ENCODE measurements at places on chromosomes 7 and 10. TPM values are rescaled to one million over a fixed set of nuclear protein-coding genes. Genes with fewer than 3 reads are reported as not detected.

The GALNT17 gene
- polyA plus RNA-seq = 3.3 TPM

The TMEM184A gene
- polyA plus RNA-seq = 3.6 TPM

The LRRN3 gene
- polyA plus RNA-seq = 6.4 TPM

The CHAT gene
- not detected for polyA plus RNA-seq

The GPR146 gene
- polyA plus RNA-seq = 3.0 TPM

The NUTM2B gene
- 1.4 TPM for polyA plus RNA-seq

The TFR2 gene
- 0.43 TPM for polyA plus RNA-seq

The NKX1-2 gene
- not detected for polyA plus RNA-seq

The ANKRD61 gene
- polyA plus RNA-seq = 0.79 TPM

The YWHAG gene
- 130 TPM for polyA plus RNA-seq

The CLRN3 gene
- polyA plus RNA-seq = 22.8 TPM

The ACSM6 gene
- polyA plus RNA-seq = 0.12 TPM

The TLX1 gene
- 0.07 TPM for polyA plus RNA-seq

The CFAP58 gene
- polyA plus RNA-seq = 0.47 TPM

The MYO3A gene
- 5.8 TPM for polyA plus RNA-seq

The CALY gene
- not detected for polyA plus RNA-seq

The GPR141 gene
- polyA plus RNA-seq = 0.44 TPM

The PSD gene
- 9.1 TPM for polyA plus RNA-seq

The SPAM1 gene
- not detected for polyA plus RNA-seq

The NEUROG3 gene
- not detected for polyA plus RNA-seq

The USP54 gene
- polyA plus RNA-seq = 40.3 TPM

The HKDC1 gene
- 15.4 TPM for polyA plus RNA-seq

The CPN1 gene
- polyA plus RNA-seq = 3.1 TPM

The CALHM1 gene
- polyA plus RNA-seq = 0.08 TPM

The SLC26A5 gene
- 0.10 TPM for polyA plus RNA-seq

The GDI2 gene
- 363 TPM for polyA plus RNA-seq

The PON1 gene
- polyA plus RNA-seq = 1.2 TPM

The CDH23 gene
- 0.51 TPM for polyA plus RNA-seq

The CASP2 gene
- polyA plus RNA-seq = 47.4 TPM

The CCNJ gene
- 17.1 TPM for polyA plus RNA-seq

The SYCE1 gene
- 0.26 TPM for polyA plus RNA-seq

The PRSS37 gene
- not detected for polyA plus RNA-seq

The ZKSCAN5 gene
- 15.3 TPM for polyA plus RNA-seq

The CCDC172 gene
- polyA plus RNA-seq = not detected
